Lower lobe of right lung (tissue), 2 donors: ENCODE measurements at places on chromosomes 1 and 21. TPM values are rescaled to one million over a fixed set of nuclear protein-coding genes. Genes with fewer than 3 reads are reported as not detected.

DNA sequence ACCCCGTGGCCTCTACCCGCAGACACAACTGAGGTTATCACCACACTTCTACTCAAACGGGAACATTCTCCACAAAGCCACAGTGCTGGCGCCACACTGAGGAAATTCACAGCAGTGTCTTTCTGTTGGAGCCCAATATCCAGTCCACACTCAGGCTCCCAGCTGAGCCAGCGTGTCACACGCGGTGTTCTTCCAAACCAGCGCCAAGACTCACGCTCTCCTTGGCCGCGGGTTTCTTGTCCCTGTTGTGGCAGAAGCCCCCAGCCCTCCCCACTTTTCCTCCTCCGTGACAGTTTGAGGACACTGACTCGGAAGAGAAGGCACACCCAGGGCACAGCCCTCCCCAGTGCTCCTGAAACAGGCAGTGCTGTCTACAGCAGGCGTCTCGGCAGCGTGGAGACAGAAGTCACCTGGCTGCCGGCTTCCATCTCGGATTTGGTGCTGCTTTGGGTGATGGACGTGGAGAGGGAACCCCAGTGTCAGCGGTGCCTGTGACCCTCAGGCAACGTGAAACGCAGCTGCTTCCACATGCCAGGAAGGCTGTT lies 35.4 kb upstream of the AGPAT3 start:
- no peak for DNase-seq

HUNK gene
- 1.9 TPM for total RNA-seq

- no peak for DNase-seq
Measured at GRCh38 chr1:66542314-66542713, 8.4 kb downstream of the SGIP1 start.

GRCh38 chr1:116950517-116951199 lies 40.9 kb downstream of the PTGFRN start:
- no peak for DNase-seq

GRCh38 chr1:66984491-66984890 lies 59.7 kb downstream of the MIER1 start:
- DNase-seq: no peak

IL12RB2 gene
- total RNA-seq: 1.3 TPM

- no peak for DNase-seq
Measured at GRCh38 chr1:1250786-1251284, 4.3 kb upstream of the C1QTNF12 start.

DNA sequence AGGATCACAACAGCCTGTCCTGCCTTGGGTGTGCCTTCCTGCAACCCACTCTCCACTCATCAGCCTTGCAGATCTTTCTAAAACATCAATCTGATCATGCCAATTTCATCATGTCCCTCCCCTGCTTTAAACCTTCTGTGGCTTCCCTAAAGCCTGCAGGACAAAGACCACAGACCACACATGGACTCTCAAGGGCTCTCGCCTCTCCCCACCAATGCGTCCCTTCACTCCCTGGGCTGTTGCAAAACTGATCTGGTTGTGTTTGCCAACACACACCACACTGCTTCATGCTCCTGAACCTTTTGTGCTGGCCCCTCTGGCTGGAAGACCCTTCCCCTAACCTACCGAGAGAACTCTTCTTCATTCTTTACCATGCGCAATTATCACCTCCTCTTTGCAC lies 72.4 kb downstream of the ITPKB start:
- DNase-seq: no peak

DNA sequence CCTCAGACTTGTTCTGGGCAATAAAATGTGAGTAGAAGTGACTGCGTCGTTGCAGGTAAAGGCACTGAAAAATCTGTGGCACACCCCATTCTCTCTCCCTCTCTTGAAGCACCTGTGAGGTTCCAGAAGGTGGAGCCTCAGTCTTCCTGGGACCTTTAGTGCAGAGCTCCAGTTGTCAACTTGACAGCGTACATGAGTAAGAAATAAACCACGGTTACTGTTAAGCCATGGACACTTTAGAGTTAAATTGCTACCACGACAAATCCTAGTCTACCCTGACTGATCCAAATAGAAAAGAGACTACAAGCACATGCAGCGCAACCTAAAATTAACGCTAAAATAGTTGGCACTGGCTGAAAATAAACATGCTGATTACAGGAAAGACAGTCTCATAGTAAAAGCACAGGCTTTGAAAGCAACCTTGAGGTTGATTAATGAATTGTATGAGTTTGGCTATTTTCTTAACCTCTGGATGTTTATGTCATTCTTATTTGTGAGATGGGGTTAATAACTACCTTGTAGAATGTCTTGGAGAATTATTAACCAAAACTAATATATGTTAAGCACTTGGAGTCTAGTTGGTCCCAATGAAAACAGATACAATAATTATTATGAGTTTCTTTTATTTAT lies 93.0 kb upstream of the PLPPR4 start:
- no peak for DNase-seq

CHRNB2 gene
- total RNA-seq: not detected
